ENCODE measurements at places on chromosomes 2 and 18.

- no peak for DNase-seq
Observed at GRCh38 chr2:238093181-238094140, 6.7 kb upstream of the ESPNL start.

GRCh38 chr18:286515-287310 is 18.9 kb upstream of the THOC1 start:
- no peak for DNase-seq

DNA sequence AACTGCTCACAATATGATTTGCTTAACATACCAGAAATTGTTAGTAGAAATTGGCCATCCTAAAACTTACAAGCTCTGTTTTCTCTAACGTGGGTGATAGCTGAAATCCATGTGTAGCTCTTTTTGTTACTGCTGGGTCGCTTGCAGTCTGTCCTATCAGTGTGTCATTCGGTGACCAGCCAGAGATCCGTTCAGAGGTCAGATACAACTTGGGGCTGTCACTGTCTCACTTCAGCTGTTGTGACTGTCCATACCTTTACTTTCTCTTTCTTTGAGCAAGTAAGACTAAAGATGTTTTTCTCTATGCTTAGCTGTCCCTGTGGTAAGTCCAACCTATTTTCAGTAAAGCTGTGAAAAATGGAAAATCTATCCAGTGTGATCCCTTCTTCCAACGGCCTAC is 282.9 kb upstream of the KCNH7 start:
- no peak for DNase-seq

DNA sequence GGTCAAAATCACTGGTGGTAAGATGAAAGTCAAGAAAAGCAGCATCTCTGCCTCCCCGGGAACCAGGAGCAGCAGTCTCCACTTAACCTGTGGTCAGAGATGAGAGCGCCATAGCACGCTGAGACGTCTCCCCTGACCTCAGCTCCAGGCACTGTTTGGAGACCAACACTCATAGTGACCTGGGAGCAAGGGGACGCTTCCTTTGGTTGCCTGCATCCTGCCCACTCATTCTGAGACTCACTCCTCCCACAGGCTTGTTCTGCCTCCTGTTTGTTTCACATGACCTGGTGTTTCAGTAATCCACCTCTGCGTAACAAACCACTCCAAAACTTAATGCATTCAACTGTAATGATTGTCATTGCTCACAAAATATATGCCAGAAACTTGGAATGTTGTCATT is 139.3 kb downstream of the ACOXL start:
- DNase-seq = no peak

DNA sequence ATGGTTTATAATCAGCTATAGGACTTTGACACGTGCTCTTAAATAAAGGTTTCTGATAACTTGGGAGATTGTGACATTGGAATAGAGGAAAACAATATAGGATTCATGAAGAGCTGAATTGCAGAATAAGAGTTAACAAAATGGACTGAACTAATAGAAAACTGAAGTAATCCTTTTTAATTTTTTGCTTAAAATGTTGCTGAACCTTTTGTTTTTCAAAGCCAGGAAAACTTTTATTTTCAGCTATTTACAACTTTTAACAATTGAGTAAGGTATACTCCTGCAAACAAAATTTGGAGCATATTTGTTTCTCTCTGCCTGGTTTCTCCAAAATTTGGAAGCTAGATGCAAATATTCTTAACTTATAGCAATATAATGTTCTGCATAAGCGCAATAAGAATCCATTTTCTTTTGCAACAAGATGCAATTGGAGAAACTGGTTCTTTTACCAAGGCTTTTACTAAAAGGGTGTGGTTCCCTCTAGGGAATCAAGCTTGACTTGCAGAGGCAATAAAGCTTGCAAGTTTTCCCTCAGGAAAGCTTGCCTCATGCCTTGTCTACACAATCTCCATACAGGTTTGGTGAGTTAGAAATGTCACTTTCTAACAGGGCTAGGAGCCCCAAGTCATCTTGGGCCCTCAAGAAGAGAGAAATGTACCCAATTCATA is 10.3 kb upstream of the PDK1 start:
- DNase-seq = no peak

GRCh38 chr2:10471955-10472354 is 23.8 kb upstream of the ODC1 start:
- DNase-seq = no peak

- DNase-seq = no peak
Observed at GRCh38 chr2:6524691-6525474, 340.8 kb downstream of the CMPK2 start.

Data from activated CD4-positive, alpha-beta T cell treated with anti-CD3 and anti-CD28 coated beads for 4 hours (primary cell).